ENCODE measurements at places on chromosomes 13 and 19.
A peak's percentile ranks its signal among the peaks of the same experiment; 100 is the strongest.

DNA sequence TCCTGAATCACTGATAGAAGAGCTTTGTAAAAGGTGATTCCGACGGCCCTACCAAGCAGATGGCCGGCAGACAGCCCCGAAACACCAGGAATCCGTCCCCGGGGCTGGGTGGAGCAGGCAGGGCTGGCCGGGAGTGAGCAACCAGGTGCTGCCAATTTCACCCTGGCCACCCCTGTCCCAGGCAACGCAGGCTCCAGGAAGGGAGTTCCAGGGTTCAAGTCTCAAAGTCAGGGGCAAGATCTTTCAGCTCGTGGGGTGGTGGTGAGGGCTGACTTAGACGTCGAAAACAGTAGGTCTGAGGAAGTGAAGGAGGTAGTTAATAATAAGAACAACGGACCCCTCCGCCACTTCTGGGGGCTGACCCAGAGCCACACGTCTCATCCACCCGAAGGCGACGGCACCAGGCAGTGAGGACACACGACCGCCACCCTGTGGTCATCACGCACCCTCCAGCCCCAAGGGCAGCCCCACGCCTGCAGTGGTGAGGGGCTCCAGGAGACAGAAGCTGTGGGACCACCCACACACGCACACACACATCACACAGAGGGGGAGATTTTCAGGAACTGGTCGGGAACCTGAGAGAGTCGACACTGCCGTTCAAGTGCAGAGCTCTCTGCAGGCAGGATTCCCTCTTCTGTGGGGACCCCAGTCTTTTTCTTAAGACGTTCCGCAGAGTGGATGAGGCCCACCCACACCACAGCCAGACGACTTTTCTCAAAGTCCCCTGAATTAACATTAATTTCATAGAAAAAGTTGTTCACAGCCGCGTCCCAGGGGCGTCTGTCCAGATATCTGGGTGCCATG, 67.2 kb downstream of the SPACA7 start:
- DNase-seq: peak; percentile 60

- no peak for DNase-seq
These were observed 6.4 kb upstream of the SHISA7 start for GRCh38 chr19:55449469-55449868.

DNA sequence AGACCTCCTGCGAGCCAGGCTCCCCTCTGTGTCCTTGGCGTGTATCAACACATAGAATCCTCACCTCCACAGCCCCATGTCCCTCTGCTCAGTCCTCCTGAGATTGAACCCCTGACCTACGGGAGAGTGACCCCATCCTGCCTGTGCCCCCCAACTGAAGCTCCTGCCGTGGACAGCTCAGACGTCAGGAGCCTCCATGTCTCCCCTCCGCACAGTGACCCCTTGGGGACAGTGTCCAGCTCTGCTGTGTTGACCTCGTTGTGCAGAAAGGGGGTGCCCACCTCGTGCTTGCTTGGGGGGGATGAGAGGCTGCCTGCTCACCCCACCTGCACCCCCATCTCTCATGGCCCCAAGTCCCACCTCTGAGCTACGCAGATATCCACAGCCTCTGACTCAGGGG, 490 bp upstream of the SIGLEC9 start:
- no peak for DNase-seq

- no peak for DNase-seq
These were observed 6.6 kb downstream of the ELF1 start for GRCh38 chr13:41012536-41012935.

DNA sequence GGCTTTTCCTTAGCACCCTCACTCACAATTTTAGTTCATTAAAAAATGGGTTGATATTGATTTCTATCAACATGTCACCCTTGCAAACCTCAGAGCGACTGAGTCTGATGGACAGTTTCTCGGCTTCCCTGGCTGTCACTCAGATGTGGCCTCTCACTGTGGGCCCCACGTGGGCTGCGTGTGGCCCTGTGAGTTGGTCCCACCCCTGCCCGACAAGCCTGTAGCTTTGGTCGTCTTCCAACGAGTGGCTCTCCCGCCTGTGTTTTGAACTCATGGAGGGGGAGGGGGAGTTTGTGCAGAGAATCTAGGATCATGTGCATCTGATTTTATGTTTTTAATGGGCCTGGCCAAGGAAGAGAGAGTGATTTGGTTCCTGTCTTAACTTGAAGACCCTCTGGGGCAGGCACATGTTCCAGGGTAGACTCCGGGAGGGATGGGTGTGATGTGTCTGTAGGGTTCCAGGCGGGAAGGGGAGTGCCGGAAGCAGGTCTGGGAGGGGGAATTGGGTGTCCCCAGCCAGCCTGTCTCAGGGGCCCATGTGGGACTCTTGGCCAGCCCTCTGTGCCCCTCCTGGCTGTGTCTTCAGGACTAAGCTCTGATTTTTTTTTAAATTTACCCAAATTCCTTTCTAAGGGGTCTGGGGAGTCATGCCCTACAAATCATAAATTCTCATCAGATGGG, 18.9 kb downstream of the ATP11A start:
- DNase-seq: no peak

GRCh38 chr13:79837741-79838450, 356.9 kb downstream of the NDFIP2 start:
- DNase-seq: no peak

DNA sequence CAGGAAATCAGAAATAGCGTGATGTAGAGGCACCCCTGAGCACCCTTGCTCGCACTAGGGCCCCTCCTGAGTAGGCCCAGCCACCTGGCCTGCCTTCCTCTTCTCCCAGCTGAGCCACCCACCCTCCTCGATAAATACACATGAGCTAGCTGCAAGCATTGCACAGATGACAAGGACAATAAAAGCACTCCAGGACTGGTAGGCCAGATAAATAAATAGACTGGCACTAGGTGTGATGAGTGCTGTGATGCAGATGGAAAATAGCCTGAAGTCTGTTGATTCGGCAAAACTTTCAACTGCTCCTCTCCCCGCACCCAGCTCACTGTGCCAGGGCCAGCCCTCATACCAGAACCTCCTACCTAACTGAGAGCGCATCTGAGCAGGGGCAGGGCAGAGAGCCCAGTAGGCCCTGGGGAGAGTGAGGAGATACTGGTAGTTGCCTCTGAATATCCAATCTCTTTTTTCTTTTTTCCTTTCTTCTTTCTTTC, 54.5 kb upstream of the GPI start:
- DNase-seq: no peak

DNA sequence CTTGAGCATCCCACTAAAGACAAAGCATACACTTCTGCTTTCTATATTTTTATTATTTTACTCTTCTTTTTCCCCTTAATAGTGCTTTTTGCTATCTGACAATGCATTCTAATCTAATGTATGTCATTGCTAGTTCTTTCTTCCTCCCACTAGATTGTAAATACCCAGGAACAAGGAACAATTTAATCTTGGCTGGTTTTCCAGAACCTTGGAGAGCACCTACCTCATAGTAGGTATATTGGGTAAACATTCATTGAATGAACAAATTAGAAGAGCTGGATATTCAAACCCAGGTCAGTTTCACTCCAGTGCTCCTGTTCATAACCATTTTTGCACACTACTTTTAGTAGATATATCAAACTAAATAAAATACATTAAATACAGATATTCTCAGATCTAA, 1617.6 kb upstream of the SLC10A2 start:
- DNase-seq: no peak

DNA sequence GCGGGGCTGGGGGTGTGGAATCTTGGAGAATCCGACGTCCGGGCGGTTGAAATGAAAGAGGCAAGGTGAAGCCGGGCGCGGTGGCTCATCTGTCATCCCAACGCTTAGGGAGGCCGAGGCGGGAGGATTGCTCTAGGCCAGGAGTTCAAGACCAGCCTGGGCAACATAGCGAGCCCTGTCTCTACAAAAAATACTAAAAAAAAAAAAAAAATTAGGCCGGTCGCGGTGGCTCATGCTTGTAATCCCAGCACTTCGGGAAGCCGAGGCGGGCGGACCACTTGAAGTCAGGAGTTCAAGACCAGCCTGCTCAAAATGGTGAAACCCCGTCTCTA, 225 bp upstream of the GARIN5A start:
- no peak for DNase-seq

Measured in HuH-7 (cell line).